ENCODE measurements at places on chromosomes 6 and 20. TPM values are rescaled to one million over a fixed set of nuclear protein-coding genes. Genes with fewer than 3 reads are reported as not detected.

EPHA7 gene
- polyA plus RNA-seq = not detected

DNA sequence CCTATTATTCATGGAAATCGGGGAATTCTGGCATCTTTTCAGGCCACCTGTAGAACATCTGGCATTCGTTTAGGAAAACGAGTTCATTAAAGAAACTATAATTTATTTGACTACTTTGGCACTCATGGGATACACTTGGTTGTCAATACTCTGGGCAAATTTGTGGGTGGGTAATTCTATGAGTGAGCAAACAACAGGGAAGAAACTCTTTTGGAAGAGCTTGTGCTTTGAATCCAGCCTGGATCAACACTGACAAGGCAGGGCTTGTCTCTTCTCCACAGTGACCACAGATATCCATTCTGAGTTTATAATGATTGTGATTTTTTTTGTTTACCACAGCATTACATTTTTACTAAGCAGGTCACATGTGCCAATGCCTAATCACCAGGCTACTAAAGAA, 394.7 kb downstream of the THBS2 start:
- no peak for DNase-seq

NEDD9 gene
- polyA plus RNA-seq = 7.2 TPM

MEP1A gene
- polyA plus RNA-seq = not detected

LST1 gene
- not detected for polyA plus RNA-seq

GRCh38 chr6:130937942-130938604, 110.9 kb downstream of the SMLR1 start:
- no peak for DNase-seq

UNC5CL gene
- 0.02 TPM for polyA plus RNA-seq

- no peak for DNase-seq
These were observed 207.9 kb downstream of the ERMARD start for GRCh38 chr6:169959136-169960002.

DNA sequence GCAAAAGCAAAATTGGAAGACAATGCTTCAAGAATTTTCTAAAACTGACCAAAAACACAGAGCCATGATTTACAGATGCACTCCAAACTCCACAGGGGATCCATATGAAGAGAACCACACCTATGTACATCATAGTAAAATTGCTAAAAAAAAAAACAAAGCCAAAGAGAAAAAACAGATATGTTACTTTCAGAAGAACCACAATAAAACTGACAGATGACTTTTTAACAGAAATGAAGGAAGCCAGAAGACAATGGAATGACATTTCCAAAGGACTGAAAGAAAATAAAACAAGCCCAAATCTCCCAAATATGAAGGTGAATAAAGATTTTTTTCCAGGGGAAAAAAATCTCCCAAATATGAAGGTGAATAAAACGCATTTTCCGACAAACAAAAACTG, 17.5 kb downstream of the TRERF1 start:
- no peak for DNase-seq

OPRL1 gene
- polyA plus RNA-seq = 0.86 TPM

COL21A1 gene
- polyA plus RNA-seq = 0.35 TPM

DNA sequence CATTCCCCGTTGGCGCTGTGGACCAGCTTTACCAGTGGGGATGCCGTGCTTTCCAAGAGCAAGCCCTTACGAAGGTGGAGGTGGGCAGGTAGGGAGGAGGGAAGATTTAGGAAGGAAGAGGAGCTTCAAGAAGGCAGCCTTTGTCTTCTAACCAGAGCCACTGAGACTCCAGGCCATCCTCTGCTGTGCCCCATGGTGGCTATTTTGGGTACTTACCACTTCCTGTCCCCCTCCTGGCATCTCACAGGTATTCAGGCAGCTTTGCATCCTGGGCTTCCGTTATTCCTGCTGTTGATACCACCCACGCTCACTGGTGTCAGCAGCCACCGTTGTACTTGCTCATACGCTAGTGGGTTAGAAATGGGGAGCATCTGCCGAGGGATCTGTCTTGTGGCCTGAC, 22.9 kb downstream of the ERMARD start:
- DNase-seq = no peak

GRCh38 chr6:125544819-125545218, 204.6 kb upstream of the HEY2 start:
- DNase-seq = no peak

- no peak for DNase-seq
These were observed 589.9 kb downstream of the PHF3 start for GRCh38 chr6:64225503-64225902.

- no peak for DNase-seq
These were observed 368.1 kb upstream of the JARID2 start for GRCh38 chr6:14877758-14878157.

DNA sequence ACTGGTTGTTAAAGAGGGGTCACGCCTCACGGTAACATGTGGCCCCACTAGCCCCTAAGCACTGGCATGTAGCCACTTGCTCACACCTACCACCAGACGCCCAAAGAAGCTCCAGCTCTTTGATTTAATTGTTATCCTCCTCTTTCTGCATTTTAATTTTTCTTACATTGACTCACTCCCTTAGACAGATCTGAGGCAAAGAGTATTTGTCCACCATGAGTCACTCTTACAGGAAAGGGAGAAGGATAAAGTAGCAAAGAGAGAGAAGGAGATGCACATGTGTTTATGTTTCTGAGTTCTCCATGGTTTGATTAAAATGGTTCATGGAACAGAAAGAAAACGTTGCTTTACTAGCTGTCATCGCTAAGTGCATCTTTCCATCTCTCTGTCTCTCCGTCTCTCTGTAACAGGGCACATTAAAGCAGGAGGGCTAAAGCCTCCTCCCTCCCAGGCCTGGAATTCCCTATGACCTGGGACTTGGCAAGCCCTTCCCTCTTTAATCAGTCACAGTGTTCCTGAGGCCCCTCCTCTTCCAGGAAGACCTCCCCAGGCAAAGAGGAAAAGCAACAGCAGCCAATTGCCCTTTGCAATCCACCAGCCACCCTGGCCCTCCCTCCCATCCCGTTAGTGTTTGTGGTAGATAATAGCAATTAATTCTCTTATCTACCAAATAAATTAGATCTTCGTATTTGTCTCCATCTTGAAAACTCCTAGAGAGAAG, 112.8 kb upstream of the TSHZ2 start:
- no peak for DNase-seq

DNA sequence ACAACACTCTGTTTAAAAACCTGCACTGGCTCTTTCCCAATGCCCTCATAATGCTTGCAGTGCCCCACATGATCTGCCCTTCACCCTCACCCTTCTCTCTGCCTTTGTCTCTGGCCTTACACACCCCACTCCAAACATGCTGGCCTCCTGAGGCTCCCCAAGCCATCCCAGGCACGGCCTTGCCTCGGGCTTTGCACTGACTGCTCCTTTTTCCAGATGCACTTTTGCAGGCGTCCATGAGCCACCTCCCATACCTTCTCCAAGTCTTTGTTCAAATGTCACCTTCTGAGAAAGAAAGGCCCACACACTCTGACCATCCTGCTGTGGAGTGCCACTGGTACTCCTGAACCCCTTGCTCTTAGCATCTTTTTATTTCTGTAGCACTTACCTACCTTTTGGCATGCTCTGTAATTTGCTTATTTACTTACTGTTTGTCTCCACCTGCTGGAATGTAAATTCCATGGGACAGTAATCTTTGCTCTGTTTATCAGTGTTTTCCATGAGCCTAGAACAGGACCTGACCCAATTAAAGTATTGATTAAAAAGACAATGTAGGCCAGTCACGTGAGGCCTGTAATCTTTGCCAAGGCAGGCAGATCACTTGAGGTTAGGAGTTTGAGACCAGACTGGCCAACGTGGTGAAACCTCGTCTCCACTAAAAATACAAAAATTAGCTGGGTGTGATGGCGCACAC, 30.7 kb downstream of the GFRA4 start:
- DNase-seq = no peak

DNA sequence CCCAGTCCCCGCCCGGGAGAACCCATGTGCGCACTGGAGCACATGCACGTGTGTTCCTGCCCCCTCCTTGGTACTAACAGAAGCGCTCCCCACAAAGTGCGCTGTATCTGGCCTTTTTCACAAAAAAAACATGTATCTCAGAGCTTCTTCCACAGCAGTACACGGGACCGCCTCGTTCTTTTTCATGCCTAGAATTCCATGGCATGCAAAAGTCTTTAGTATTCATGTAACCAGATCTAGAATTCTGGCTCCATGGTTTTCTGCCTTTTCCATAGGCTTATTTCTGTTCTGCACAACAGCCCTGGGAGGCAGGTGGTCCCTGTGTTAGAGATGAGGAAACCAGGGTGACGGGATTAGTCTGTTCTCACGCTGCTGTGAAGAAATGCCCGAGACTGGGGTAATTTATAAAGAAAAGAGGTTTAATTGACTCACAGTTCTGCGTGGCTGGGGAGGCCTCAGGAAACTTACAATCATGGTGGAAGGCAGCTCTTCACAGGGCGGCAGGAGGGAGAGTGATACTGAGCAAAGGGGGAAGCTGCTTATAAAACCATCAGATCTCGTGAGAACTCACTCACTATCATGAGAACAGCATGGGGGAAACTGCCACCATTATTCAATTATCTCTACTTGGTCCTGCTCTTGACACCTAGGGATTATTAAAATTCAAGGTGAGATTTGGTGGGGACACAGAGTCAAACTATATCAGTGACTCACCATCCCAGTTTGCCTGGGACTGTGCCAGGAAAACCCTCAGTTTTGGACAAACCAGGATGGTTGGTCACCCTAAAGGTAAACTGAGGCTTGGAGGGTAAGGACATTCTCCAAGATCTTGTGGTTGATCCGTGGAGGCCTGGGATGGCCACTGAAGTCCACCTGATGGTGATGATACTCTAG, 41.0 kb downstream of the C20orf203 start:
- no peak for DNase-seq

GRCh38 chr6:114195027-114195365, 147.8 kb downstream of the HS3ST5 start:
- DNase-seq = no peak
